Pancreas (tissue), 10 donors: ENCODE measurements at places on chromosomes 1 and 21. TPM values are rescaled to one million over a fixed set of nuclear protein-coding genes. Genes with fewer than 3 reads are reported as not detected.

The RIPK4 gene
- total RNA-seq, result 14.2 TPM

The GLUL gene
- 353 TPM for total RNA-seq

The LAMB3 gene
- 25.8 TPM for total RNA-seq

The CFAP107 gene
- 0.19 TPM for total RNA-seq

The RNU1-1 gene
- 5,169 TPM for total RNA-seq

The PEX19 gene
- total RNA-seq, result 20.4 TPM

The LRRC38 gene
- total RNA-seq, result not detected

The ARMH1 gene
- 1.3 TPM for total RNA-seq

The C2CD4D gene
- total RNA-seq, result 0.92 TPM

The TMPRSS15 gene
- not detected for total RNA-seq

The CAMTA1 gene
- 17.6 TPM for total RNA-seq

The GSTM5 gene
- total RNA-seq, result 0.88 TPM

The TSPAN2 gene
- total RNA-seq, result 7.2 TPM

The KCNK2 gene
- total RNA-seq, result 0.28 TPM

The ACTN2 gene
- total RNA-seq, result 1.4 TPM

The MEX3A gene
- 0.12 TPM for total RNA-seq

The NIPAL3 gene
- 19.2 TPM for total RNA-seq

The CHI3L2 gene
- total RNA-seq, result 0.66 TPM

The PBX1 gene
- 74.1 TPM for total RNA-seq

The TSTD1 gene
- 33.8 TPM for total RNA-seq

The PCAT6 gene
- 0.76 TPM for total RNA-seq

The GBP6 gene
- total RNA-seq, result not detected

The DPYD gene
- 8.2 TPM for total RNA-seq

The PGLYRP4 gene
- not detected for total RNA-seq

The EXTL1 gene
- total RNA-seq, result 0.12 TPM

The EDN2 gene
- 1.8 TPM for total RNA-seq

The PIK3CD gene
- total RNA-seq, result 4.5 TPM

The SPRR1B gene
- total RNA-seq, result not detected

The HMGCL gene
- total RNA-seq, result 26.0 TPM
